GM12878 (cell line): ENCODE measurements at places on chromosomes 6 and 20.

GRCh38 chr6:33583591-33584155 is 3.6 kb upstream of the BAK1 start:
- no peak for DNase-seq

- DNase-seq, result no peak
These were observed 96.9 kb downstream of the TCP11 start for GRCh38 chr6:35044145-35044745.

- DNase-seq, result no peak
These were observed 6.7 kb upstream of the IFT52 start for GRCh38 chr20:43583982-43584432.

- DNase-seq, result no peak
These were observed 11.7 kb upstream of the PRIM2 start for GRCh38 chr6:57305761-57306160.

DNA sequence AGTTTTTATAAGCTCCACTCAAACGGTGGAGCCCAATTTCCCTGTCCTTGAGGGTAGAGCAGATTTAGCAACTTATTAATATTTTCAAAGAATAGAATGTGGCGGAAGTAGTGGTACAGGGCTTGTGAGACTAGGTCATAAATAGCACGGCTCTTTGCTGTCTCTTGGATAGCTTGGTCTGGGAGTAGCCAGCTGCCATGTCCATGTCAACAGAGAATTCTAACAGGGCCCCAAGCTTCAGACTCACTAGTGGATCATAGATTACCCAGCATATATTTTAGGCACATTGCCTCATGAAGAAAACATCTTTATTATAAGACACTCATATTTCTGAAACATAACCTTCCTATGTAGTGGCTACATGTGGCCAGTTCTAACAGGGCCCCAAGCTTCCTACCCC is 755.7 kb downstream of the HDGFL1 start:
- DNase-seq, result no peak

- no peak for DNase-seq
These were observed 185.2 kb upstream of the TAB2 start for GRCh38 chr6:149132336-149132735.

DNA sequence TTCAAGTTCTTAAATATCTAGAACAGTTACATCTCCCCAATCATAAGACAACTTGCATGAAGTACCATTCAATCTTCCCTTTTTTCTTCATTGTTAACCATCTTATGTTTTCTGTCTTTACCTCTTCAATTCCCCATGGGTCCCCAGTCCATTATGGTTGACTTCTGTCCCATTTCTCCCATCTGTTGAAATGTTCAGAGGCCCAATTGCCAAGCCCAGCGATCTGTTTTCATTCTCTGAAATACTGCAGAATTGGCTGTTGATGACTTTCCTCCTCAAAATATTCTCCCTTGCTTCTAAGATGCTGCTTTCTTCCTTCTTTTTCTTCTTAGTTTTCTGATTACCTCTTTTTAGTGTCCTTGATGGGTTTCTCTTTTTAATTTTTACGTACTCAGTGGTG is 26.0 kb downstream of the DSTN start:
- no peak for DNase-seq

DNA sequence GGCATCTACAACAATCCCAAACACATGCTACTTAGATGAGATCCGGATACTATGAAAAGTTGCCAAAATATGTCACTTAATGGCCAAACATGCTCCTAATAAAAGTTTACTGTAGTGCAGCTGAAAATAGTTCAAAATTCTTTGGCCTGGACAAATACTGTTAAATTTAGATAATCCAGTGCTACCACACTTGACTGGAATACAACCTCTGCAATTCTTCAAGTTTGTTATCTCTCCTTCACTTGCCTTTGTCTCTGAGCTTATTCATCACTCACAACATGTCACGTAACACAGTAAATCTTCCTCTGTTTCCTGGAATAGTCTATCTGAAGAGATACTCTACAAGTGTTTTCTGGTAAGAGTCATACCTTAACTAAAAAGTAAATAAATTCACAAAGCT is 10.5 kb upstream of the PLN start:
- DNase-seq, result no peak

GRCh38 chr6:87182321-87182720 is 27.0 kb downstream of the ZNF292 start:
- peak; percentile 47 for DNase-seq

GRCh38 chr20:10939331-10939941 is 265.6 kb upstream of the JAG1 start:
- DNase-seq, result no peak
